ENCODE measurements at places on chromosomes 16 and 17. TPM values are rescaled to one million over a fixed set of nuclear protein-coding genes. Genes with fewer than 3 reads are reported as not detected.

IRX5 gene
- not detected for total RNA-seq

GPRC5C gene
- 99.3 TPM for total RNA-seq

SMG6 gene
- 17.0 TPM for total RNA-seq

DNA sequence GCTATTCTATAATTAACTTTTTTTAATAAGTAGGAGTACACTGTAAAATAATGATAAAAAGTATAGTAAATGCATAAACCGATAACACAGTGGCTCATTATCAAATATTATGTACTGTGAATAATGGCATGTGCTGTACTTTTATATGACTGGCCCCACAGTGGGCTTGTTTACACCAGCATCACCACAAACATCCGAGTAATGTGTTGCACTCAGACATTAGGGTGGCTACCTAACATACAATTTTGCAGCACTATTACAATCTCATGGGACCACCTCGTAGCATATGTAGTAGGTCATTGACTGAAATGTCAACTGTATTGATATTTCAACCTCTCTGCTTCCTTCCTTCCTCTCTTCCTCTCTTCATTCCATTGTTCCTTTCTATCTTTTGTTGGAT is 51.7 kb downstream of the TBX4 start:
- DNase-seq: no peak

DNA sequence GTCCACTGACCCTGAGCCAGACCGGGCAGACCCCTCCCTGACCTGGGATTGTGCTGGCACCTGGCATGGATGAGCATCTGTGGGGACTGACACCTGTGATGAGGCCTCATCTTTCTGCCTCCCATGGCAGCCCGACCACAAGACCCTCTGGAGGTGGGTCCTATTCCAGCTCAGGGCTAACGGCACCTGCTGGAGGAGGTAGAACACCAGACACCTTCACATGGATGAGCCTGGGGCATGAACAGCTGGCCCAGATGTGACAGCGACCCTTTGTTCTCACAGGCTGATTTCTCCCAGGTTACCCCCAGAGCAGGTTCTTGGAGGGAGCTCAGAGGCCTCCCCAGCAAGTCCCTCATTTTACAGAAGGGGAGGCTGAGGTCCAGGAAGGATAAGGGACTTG is 46.4 kb upstream of the PIK3R6 start:
- DNase-seq: no peak

DNA sequence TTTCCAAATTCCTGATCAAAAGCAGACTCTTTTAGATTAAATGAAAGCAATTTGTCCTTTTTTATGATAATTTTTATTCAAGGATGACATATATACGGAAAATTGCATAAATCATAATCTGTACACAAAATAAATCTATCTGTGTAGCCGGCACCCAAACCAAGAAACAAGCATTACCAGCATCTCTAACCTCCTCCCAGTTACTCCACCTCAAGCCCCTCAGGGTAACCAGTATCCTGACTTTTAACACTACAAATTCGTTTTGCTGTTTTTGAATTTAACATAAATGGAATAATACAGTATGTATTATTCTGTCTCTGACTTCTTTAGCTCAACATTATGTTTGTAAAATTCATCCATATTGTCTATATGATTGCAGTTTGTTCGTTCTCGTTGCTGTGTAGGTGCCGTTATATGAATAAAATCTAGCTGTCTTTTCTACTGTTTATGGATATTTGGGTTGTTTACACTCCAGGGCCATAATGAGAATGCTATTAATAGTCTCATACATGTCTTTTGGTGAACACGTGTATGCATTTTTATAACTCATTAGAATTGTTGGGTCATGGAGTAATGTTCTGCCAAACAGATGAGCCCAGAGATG is 1.0 kb downstream of the TEKT1 start:
- DNase-seq: no peak

All from pancreas (tissue), 10 donors.